ENCODE measurements at places on chromosomes 2 and 18.

- no peak for DNase-seq
Observed at GRCh38 chr2:9231291-9232165, 24.9 kb downstream of the ASAP2 start.

GRCh38 chr18:49647496-49648168 lies 85.8 kb downstream of the LIPG start:
- DNase-seq: no peak

- no peak for DNase-seq
Observed at GRCh38 chr18:34321066-34321465, 96.4 kb upstream of the NOL4 start.

GRCh38 chr2:240876475-240877251 lies 8.0 kb downstream of the AGXT start:
- no peak for DNase-seq

DNA sequence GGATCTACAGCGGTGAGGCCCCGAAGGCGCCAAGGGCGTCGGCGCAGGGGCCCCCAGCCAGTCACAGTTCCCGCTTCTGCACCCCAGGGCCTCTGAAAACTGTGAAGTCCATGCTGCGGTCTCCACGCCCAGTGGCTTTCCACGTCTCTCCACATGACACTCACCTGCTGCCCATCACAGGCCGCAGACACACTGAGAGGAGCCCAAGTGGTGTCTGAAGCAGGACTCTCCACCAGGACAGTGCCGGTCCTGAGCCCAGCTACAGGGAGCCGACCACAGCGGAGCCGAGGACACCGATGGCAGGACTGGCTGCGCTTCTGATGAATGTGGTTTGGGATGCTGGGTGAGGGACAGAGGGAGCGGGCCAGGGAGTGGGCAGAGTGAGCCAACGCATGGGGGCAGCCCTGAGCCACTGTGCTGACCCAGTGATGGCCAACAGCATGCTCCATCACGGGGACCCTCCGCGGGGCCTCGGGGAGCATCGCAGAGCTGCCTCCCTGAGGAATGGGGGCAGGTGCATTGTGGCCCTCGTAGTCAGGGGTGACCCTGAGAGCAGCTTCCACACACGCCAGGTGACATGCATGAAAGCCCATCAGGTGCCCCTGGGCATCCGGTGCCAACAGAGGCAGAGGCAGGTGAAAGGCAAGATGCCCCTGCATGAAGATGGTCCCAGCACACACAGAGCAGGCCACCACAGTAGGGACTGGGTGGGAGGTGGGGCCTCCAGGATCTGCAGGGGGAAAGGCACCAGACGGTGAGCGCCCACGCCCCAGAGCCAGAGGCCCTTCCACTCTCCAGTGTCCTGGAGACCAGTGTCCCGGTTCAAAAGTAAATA lies 116.6 kb downstream of the HDAC4 start:
- DNase-seq: no peak

DNA sequence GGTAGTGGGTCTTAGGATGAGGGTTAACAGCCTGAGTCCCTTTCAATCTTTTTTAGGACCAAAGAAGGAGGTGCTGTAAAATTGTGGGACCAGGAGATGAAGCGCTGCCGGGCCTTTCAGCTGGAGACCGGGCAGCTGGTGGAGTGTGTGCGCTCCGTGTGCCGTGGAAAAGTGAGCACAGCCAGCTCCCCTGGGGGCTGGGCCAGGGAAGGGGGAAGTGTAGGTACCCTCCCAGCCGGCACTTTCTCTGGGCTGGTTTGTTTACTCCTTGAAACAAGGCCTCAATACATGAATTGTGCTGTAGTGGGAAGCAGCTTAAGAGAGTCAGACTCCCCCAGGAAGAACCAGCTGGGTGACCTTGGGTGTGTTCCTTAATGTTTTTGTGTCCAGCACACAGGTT lies 90.1 kb downstream of the RTN4 start:
- DNase-seq: no peak

DNA sequence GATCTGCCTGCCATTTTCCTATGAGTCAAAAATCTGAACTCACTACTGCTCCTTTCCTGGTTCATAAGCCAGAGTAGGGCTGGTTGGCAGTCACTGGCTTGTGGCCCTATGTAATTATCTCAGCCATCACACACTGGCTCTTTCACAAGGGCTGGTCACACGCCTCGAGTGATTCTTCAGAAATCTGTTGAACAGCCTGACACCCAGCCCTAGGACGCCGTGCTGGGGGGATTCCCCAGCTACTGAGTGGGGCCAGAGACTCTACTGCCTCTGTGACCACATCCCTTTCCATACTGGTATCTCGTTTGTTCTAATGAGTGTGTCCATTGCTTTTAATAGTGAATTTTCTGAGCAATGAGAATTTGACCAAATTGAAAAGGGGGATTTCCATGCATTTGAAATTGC lies 45.8 kb upstream of the RBM44 start:
- DNase-seq: no peak

- no peak for DNase-seq
Observed at GRCh38 chr18:68482815-68483214, 232.1 kb downstream of the TMX3 start.

DNA sequence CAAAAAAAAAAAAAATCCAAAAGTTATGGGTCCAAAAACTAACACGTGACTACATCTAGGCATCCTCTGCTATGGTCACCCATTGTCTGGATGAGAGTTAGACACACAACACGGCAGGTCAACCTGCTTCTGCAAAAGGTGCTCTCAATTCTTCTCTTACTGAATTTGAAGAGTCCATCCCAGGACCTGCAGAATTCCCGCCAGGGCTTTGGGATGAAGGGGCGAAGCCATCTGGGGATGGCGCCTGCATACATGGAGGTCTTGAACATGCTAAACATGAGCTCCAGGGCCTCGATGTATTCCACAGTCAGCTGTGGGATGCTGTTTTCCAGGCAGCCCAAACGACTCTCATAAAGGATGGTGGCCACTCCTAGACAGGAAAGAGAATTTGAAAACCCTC lies 19.1 kb downstream of the CYP27C1 start:
- no peak for DNase-seq

- DNase-seq: no peak
Observed at GRCh38 chr2:81389203-81389602, 1084.7 kb upstream of the LRRTM1 start.

DNA sequence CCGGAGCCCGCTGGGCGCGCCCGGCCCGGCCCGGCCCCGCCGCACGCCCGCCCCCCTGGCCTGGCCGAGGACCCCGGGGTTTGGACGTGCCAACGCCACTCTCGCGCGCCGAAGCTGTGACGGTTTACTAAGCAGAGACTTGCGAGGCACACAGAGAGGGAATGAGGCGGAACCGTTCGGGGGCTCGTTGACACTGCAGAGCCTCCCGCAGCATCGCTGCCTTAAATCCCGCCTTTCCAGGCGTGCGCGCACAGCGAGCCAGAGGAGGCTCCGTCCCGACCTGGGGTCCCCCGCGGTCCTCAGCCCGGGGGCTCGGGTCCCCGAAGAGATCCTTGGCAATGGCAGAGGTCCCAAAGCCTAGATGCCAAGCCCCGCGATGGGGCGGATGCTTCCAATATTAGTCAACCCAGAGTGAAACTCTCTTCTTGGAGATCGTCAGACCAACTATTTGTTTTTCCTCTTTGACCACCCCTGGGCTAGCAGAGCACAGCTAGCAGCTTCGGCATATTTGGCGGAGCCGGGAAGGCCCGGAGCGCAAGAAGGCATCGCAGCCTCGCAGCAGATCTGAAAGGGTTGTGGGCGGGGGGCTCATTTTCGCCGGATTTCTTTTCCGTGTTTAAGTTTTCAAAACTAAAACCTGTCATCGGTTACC lies at the start of gene ZNF385B:
TSS of gene ZNF385B (minus strand) at position 197 of the 652 bp plus-strand sequence.
- DNase-seq: peak; percentile 35

DNA sequence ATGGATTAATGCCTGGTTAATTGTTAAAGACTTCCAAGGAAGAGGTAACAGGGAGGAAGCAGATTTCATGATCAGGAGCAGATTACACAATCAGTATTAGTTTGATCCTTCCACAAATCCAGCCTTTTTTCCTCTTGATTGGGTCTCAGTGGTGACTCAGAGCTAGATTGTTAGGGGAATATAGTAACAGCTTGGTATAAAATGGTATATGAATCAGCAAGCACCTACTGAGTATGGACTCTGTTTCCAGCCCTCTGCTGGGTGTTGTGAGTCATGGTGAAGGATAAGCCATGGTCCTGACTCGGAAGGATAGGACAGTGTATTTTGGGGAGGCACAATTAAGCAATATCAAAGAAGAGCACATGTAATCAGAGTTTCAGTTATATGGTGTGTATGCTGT lies 272.4 kb upstream of the DPP10 start:
- no peak for DNase-seq

- DNase-seq: no peak
Observed at GRCh38 chr18:10499230-10499629, 26.6 kb upstream of the NAPG start.

DNA sequence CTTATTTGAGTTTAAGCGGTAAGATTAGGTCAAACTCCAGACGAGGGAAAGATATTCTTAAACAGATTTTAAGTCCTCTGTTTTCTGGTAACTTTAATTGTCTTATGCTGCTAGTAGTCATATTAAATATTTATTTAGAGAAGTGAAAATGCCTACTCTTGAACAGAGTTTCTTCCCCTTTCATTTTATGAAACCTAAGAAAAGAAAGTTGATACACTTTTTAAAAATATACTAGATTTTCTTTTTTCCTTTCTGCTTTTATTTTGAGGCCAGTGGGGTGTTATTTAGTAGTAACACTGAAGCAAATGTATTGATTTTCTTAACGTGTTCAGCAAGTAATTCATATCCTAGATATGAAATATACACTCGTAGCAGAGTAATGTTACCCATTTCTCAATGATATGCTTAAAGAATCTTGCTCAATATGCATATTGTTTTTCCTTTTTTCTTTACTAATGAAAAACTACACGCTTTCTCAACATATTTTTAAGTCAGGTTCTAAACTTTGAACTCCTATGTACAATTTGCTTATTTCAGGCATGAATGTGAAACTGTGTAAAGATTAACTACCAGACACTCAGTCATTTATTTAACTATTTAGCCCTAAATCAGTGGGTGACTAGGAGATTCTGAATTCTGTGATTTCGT lies 691 bp downstream of the KYNU start:
- DNase-seq: no peak

DNA sequence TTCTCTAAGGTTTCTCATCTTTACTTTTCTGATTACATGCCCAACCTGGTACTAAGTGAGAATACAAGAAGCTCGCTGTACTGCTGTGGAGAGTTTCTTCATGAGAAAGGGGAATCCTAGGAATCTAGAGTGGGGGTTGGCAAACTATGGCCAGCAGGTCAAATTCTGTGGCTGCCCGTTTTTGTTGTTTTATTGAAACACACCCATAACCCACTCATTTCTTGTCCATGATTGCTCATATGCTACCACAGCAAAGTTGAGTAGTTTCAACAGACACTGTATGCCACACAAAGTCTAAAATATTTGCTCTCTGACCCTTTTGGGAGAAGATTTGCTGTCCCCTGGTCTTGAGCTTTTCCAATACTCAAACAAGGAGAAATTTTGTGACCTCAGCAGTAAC lies 58.8 kb downstream of the C2orf74 start:
- no peak for DNase-seq

DNA sequence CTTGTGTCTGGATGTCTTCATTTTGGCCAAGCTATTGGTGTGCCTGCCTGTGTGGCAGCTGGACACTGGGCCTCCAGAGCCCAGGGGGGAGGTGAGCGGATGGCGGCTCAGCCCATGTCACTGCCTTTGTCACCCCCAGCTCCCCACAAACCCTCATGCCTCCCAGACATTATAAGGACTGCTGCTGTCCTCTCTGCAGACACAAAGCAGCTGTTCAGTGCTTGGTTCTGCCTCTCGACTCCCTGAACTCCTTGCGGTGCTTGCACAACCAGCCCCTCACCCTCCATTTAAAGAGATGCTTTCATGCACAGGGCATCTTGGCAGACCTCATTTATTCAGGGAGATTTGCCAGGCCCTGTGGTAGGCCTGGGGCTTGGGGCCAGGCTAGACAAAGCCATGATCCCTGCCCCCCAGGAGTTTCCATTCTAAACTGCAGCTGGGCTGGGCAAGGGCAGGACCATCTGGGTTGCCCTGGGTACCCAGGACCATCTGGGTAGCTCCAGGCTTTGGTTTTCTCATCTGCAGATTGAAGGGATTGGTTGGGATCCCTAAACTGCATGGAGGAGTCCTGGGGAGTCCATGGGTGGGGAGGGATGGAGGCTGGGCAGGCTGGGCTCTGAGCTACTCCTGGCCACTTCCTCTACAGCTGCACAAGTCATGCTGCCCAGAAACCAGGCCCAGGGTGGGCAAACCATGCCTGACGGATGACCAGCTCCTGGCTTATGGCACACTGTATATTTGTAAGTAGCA lies 168.5 kb downstream of the CELF4 start:
- no peak for DNase-seq

GRCh38 chr2:130823886-130824491 lies 12.7 kb upstream of the ARHGEF4 start:
- DNase-seq: no peak

- no peak for DNase-seq
Observed at GRCh38 chr2:171166328-171166983, 5.8 kb upstream of the TLK1 start.

- no peak for DNase-seq
Observed at GRCh38 chr18:70314151-70314782, 25.4 kb downstream of the SOCS6 start.

DNA sequence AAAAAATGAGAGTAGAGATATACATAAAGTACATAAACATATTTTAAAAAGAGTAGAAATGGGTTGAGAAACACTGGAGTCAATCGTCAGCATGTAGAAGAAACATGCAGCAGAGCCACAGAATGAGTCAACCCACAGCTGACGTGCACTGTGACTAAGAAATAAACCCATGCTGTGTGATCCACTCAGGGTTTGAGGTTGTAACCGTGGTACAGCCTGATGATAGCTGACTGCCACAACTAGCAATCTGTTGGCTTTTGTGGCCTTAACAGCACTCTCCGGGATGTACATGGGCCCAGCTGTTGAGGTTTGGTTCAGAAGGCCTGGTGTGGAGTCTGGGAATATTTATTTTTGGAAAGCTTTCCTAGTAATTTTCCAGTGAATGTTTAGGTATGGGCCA lies 554.4 kb upstream of the MEX3C start:
- DNase-seq: no peak

DNA sequence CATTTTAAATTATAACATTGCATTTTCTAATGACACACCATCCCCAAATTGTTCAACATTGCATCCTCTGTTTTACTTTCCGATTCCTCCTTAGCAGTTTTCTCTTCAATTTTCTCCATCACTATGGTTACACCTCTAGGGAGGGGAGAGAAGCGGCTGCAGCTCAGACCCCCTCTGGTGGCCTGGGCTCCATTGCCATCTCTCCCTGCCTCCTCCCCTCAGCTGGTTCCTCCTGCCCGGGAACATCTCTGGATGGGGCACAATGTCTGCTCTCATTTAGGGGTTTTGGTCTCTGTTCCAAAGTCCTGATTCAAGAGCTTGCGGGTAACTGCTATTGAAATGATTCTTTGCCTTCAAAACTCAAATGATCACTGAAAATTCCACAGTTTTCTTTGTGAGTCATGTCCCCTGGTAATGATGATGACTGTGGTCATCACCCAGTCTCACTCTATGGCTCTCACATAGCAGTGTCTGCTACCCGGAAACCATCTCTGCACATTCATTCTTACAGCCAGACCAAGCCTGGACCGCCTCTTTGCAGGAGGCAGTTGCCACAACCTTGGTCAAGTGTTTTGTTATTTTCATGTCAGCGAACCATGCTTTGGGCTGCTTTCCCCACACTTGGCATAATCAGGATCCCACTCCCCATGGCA lies 263.9 kb downstream of the ALPK2 start:
- no peak for DNase-seq

GRCh38 chr18:38047820-38048219 lies 482.2 kb upstream of the CELF4 start:
- DNase-seq: no peak

GRCh38 chr2:1781291-1782080 lies 37.2 kb upstream of the PXDN start:
- DNase-seq: no peak

- DNase-seq: no peak
Observed at GRCh38 chr2:88852753-88853402, 161.4 kb downstream of the RPIA start.
